ENCODE measurements at places on chromosomes 7 and 10. TPM values are rescaled to one million over a fixed set of nuclear protein-coding genes. Genes with fewer than 3 reads are reported as not detected.

DNA sequence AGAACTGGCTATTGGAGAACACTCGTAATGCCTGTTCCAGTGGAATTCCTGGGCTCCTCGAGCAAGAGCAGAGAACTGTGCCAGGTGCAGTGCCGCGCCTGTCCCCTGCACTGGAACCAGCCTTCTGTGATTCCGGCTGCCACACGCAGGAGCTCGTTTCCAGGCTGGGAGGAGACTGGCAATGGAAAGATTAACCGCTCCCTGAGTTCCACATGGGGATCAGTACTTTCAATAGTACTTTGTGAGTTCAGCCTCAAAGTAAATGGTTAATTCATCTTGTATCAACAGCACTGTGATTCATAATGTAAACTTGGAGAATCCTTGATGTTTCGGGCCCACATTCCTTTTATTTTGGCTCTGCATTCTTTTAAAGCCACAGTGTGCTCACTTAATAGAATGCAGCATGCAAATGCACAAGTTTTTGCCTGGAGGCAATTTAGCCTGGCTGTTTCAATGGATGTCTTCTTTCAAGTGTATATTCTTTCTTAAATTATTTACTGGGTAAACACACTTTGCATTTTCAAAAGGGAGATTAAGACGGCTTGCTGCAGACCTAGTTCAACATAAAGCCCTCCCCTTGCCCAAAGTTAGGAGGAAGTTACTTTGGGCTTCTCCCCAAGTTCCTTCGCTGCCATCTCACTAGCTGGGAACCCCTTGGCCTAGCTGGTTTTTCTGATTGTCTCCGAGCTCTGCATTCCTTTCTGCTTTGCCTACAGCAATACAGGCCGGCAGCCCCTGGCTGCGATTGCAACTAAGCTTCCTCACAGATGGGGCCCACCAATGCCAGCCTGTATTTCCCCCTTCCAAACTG, 138.1 kb upstream of the TCF7L2 start:
- no peak for DNase-seq

GRCh38 chr7:127708788-127709187, 56.8 kb downstream of the SND1 start:
- DNase-seq: no peak

DNA sequence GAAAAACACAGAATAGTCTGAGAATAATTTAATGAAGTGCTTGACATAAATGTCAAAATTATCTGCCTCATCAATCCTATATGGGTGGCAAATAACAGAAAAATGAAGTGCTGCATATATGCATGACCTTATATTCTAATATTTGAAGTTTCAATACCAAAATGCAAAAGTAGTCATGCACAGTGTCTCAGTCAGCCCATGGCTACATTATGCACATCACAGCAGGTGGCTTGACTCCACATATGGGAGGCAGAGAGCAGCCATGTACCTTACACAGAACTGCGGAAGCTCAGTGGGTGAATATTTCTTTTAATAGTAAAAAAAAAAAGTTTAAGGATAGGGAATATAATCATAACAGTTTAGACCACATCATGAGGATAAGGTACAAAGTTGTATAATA, 17.4 kb upstream of the LIPN start:
- no peak for DNase-seq

DNA sequence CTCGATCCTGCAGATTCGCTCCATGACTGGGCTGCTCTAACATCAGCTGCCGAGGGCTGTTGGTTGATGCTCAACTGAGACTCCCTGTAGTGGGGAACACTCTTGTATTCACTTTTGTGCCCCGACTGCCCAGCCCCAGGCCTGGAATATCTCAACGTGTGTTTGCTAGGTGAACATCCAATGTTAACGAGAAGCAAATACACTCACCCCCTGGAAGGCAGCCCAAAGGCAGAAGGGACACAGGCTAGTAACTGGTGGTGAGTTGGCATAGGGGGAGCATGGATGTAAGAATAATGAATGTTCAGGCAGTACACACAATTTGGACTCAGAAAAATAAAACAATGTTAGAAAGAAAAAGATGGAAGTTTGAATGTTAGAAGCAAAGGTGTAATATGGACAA, 24.0 kb upstream of the RBM33 start:
- DNase-seq: no peak

SHTN1 gene
- total RNA-seq: 3.7 TPM

Measured in Right ventricle myocardium inferior (tissue), 1 donor.